ENCODE measurements at places on chromosomes 12 and 14. TPM values are rescaled to one million over a fixed set of nuclear protein-coding genes. Genes with fewer than 3 reads are reported as not detected.

The RIC8B gene
- total RNA-seq, result 10.4 TPM

The CIROP gene
- total RNA-seq, result not detected

The COX8C gene
- not detected for total RNA-seq

The BEGAIN gene
- total RNA-seq, result 1.1 TPM

The SERPINA12 gene
- not detected for total RNA-seq

The KIF5A gene
- total RNA-seq, result 0.29 TPM

The SLC41A2 gene
- total RNA-seq, result 4.0 TPM

The STON2 gene
- total RNA-seq, result not detected

The FGF23 gene
- not detected for total RNA-seq

The KCNA5 gene
- not detected for total RNA-seq

The TEX22 gene
- 0.35 TPM for total RNA-seq

The KRT77 gene
- not detected for total RNA-seq

The SLC38A4 gene
- 0.53 TPM for total RNA-seq

The TAS2R13 gene
- not detected for total RNA-seq

The SYNE2 gene
- 9.6 TPM for total RNA-seq

The RNASE4 gene
- 15.8 TPM for total RNA-seq

The SCNN1A gene
- 0.29 TPM for total RNA-seq

The PLEKHD1 gene
- not detected for total RNA-seq

The CKB gene
- 50.5 TPM for total RNA-seq

The MMP19 gene
- total RNA-seq, result 37.5 TPM

The CMAS gene
- total RNA-seq, result 39.3 TPM

The CCDC196 gene
- not detected for total RNA-seq

The KRT79 gene
- total RNA-seq, result not detected

The PIP4K2C gene
- total RNA-seq, result 19.8 TPM

The SLCO1C1 gene
- total RNA-seq, result not detected

The CD9 gene
- 130 TPM for total RNA-seq

The HVCN1 gene
- 21.3 TPM for total RNA-seq

The KRT82 gene
- total RNA-seq, result not detected

The KCNC2 gene
- not detected for total RNA-seq

All from myometrial cell (primary cell).